Stimulated activated naive CD8-positive, alpha-beta T cell treated with anti-CD3 and anti-CD28 coated beads, Interleukin-15, amount 100 ng/mL, for 72 hours (primary cell): ENCODE measurements at places on chromosomes 6 and 20.
A peak's percentile ranks its signal among the peaks of the same experiment; 100 is the strongest.

- no peak for DNase-seq
Measured at GRCh38 chr6:4388675-4389074, 253.3 kb upstream of the ECI2 start.

DNA sequence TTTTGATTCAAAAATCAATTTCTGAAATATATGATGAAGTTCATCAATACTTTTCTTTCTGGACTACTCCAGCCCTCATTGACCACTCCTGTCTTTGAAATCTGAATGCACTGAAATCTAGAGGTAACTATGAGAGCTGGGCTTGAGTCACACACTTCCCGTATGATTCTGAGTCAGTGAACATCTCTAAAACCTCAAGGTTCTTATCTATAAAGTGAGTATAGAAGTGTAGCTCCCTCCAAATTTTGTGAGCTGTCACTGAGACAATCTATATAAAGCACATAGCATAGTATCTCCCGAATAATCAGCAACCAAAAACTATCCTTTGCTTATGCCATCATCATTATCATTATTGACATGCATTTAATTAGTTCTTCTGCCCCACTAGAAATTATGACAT is 182.4 kb downstream of the TSHZ2 start:
- DNase-seq = peak; percentile 26

DNA sequence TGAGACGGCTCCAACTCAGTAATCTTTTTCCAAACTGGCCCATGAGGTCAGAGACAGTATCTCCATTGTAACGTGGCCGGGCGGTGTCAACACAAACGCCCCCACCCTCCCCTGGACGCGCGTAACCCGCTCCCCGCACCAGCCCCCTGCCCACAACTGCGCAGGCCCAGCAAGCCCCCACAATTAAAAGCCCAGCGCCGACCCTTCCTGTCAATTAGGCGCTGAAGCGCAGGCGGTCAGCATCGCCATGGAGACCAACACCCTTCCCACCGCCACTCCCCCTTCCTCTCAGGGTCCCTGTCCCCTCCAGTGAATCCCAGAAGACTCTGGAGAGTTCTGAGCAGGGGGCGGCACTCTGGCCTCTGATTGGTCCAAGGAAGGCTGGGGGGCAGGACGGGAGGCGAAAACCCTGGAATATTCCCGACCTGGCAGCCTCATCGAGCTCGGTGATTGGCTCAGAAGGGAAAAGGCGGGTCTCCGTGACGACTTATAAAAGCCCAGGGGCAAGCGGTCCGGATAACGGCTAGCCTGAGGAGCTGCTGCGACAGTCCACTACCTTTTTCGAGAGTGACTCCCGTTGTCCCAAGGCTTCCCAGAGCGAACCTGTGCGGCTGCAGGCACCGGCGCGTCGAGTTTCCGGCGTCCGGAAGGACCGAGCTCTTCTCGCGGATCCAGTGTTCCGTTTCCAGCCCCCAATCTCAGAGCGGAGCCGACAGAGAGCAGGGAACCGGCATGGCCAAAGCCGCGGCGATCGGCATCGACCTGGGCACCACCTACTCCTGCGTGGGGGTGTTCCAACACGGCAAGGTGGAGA is at the start of the genes HSPA1A and HSPA1L:
Gene HSPA1A (plus strand): TSS at position 519 of the 814 bp plus-strand sequence. CDS start 214 bp downstream, at position 733.
Gene HSPA1L (minus strand): TSS at position 259 of the 814 bp plus-strand sequence. CDS start 3,311 bp downstream, outside the sequence.
- DNase-seq = peak; percentile 65

DNA sequence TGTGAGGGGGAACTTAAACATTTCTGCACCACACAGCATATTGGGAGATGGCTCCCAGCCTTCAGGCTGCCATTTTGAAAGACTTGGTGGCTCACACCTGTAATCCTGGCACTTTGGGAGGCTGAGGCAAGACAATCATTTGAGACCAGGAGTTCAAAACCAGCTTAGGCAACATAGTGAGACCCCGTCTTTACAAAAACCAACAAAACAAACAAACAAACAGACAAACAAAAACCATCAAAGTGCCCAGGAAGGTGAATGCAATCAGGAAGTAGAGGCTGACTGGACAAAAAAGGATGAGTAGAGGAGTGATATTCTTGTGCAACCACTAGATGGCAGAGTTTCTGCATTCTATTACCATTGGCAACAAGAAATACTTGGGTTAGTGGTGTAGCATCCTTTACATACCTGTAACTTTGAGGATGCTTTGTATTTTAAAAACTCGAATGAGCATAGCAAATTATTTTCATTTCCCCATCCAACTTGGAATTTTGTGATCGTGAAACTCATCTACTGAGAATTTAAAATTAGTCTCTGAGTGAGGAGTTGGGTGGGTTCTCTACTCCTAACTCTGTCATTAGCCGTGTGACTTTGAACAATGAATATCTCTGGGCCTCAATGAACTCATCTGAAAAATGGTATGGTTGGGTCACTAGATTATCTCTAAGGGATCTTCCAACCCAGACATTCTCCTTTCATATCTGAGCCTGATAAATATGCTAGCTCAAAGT is 84.4 kb downstream of the CRYBG1 start:
- DNase-seq = peak; percentile 28

DNA sequence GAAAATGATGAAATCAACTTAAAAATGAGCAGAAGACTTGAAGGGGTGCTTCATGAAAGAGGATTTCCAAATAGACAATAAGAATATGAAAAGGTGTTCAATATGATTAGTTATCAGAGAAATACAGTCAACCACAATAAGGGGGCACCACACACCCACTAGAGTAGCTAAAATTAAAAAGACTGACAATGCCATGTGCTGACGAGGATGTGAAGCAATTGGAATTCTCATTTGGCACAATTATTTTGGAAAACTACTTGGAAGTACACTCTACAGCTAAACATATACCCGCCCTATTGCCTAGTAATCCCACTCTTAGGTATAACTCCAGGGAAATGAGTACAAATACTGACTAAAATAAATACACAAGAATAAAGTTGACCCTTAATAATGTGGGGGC is 45.0 kb downstream of the MOCS1 start:
- DNase-seq = no peak

- DNase-seq = no peak
Measured at GRCh38 chr6:117740605-117741004, 65.3 kb downstream of the NUS1 start.

DNA sequence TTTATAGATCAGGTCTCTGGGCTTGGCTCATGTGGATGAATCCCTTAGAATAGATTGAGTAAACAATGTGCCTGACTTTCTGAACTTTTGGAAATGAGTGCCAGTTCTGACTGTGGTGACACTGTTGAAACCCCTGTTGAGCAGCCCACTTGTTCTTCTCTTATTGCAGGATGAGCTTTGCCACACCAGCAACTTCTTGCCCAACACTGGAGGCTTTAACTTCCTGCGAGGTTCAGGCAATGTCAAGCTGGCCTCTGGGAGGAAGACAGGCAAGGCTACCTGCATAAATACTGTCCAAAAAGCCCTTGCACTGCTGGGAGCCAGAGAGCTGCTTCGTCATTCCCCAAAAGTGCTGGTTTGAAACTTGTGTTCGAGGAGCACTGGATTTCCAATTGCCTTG is 32.8 kb upstream of the SMIM8 start:
- no peak for DNase-seq

GRCh38 chr6:143721642-143722041 is 43.9 kb downstream of the PHACTR2 start:
- no peak for DNase-seq

DNA sequence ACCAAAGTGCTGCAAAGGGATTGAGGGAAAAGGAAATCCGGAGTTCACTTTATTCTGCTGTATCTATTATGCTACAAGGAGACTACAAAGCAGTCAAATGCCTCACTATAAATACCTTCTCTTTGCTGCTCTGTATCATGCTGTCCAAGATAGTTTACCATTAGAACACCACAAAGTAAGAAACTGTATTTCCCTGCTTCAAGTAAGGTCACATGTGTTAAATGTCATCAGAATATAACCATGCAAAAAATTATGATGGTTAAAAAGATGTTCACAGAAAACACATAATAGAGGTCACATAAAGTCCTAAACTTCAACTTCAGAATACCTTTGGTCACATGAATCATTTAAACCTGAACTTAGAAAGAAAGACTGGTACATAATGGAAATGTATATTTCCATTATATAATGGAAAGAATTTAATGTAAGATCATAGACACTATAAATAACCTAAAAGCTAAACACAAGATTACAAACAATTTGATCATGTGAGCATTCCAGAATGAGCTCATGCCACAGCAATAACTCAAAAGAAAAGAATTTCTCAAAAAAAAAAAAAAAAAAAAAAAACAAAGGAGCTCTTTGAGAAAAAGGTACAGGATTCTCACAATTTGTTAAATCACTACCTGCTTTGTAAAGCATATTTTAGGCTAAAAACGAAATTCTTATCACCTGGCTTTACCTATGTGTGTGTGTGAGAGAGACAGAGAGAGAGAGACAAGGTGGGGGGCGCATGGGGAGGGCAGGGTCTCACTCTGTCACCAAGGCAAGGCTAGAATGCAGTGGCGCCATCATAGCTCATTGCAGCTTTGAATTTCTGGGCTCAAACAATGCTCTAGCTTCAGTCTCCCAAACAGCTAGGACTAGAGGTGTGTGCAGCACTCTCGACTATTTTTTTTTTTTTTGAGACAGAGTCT is 58.7 kb downstream of the KIF13A start:
- DNase-seq = no peak

DNA sequence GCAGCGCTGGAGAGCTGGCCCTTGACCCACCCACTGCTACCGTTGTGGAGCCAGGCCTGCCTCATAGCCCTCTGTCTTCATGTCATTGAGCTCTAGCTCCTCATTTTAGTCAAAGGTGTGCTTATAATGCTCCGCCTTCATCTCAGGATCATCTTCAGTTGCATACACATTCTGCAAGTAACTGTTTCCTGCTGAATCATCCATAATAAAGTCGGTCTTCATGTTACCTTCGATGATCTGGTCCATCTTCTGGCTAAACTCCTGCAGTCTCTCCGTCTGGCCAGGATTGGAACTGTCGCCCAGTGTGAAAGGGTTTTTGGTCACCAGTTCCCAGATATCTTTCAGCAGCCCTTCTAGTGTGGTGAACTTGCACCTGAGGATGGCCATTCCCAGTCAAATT is 62.6 kb upstream of the ARMC2 start:
- DNase-seq = no peak

DNA sequence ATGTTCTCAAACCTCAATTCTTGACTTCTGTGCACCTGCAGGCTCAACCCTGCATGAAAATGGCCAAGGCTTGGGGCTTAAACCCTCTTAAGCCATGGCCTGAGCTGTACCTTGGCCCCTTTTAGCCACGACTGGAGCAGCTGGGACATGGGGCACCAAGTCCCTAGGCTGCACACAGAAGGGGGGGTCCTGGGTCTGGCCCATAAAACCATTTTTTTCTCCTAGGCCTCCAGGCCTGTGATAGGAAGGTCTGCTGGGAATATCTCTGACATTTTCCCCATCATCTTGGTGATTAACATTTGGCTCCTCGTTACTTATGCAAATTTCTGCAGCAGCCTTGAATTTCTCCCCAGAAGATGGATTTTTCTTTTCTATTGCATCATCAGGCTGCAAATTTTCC is 119.4 kb upstream of the VGLL2 start:
- no peak for DNase-seq

GRCh38 chr20:58755766-58756449 is 63.3 kb downstream of the NPEPL1 start:
- no peak for DNase-seq

DNA sequence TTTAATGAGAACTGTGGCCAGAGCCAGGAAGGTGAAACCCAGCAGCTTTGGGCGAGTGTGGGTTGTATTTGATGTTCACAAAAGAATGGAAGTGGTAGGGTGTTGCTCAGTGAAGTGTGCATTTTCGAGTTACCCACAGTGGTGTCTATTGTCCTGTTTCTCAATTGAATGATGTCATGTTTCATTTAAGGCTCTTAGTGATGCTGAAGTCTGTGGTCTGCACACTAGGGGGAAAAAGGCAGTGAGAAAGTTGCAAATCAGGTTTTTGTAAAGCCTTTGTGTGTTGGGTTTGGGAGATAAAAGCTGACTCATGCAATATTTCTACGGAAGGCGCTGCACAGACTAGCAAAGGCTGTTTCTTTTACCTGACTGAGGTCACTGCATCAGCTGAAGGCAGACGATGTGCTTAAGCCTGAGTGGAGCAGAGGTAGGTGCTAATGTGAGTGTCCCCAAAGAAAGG is 121.1 kb downstream of the PLEKHG1 start:
- DNase-seq = no peak

- DNase-seq = no peak
Measured at GRCh38 chr20:32010101-32010500, at the start of gene CCM2L. CCM2L (plus strand) TSS chr20:32010438; CDS start chr20:32010455, 17 bp downstream.

DNA sequence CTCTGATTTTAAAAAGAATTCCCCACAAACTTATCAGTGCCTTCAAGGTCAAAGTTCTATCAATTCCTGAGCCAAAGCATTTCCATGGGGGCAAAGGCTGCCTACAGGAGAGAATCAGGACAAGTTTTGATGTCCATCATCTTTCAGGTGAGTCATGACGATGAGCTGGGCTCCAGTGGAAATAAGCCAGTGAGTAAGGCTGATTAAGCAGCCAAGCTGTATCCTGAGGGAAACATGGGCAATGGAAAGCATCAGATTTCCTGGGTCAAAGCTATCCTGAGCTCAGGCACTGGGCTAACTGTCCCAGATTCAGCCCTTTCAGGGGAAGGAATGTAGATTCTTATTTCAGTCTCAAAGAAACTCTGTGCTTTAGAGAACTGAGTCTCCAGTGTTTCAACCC is 377.4 kb downstream of the CD109 start:
- no peak for DNase-seq

GRCh38 chr20:35297155-35297554 is 4.9 kb upstream of the FAM83C start:
- DNase-seq = no peak

DNA sequence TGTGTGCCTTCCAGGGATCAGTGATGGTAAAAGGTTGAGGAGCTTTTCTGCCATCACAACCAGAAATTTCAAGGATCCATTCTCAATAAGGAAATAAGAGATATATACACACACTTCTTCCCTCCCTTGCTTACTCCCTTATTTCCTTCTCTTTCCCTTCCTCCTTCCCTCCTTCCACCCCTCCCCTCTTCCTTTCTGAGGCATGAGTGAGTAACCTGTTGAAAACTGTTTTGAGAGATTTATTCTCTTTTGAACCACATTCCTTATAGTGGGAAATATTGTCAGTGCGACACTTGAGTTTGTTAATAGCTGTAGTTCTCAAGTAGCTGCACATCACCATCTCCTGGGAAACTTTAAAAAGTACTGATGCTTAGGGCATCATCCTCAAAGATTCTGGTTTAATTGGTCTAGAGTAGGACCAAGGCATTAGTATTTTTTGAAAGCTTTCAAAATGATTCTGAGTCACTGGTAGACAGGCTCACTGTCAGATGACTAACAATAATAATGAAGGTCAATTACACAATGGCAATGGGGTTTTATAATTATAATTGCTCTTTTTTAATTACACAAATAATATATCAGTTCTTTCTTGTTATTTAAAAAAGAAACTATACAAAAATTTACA is 109.9 kb downstream of the POPDC3 start:
- DNase-seq = no peak

GRCh38 chr6:105402939-105403935 is at the start of gene PREP:
PREP (minus strand) TSS chr6:105403082; CDS start chr6:105402891, 191 bp downstream.
- DNase-seq = peak; percentile 86

- DNase-seq = no peak
Measured at GRCh38 chr6:91442342-91442741, 855.5 kb upstream of the MAP3K7 start.

- no peak for DNase-seq
Measured at GRCh38 chr20:48594533-48594932, 233.3 kb downstream of the PREX1 start.

- no peak for DNase-seq
Measured at GRCh38 chr6:39855356-39855995, 63.3 kb downstream of the DAAM2 start.
